ENCODE measurements at places on chromosomes 3 and 15.

GRCh38 chr3:98893740-98894139, 7.8 kb downstream of the DCBLD2 start:
- no peak for DNase-seq

- no peak for DNase-seq
Measured at GRCh38 chr3:166607933-166608521, 770.8 kb upstream of the BCHE start.

DNA sequence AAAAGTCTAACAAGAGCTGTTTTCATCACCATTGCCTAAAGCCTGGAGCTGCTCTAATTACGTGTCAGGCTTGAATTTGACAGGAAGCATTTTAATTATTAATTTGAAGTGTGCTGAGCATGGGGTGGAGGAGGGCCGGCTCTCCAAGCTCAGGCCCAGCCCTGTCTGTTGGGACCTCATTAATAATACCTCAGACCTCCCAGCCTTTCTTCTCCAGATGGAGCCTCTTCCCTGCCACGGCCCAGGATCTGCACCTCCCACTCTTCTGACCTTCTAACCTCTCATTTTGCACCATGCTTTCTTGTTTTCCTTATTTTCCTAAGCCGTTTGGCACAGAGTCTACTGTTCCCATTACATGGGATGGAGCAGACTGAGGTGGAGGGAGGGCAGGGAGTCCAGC, 30.0 kb downstream of the INSYN1 start:
- no peak for DNase-seq

GRCh38 chr3:46609212-46609721, 3.1 kb upstream of the FAM240A start:
- no peak for DNase-seq

DNA sequence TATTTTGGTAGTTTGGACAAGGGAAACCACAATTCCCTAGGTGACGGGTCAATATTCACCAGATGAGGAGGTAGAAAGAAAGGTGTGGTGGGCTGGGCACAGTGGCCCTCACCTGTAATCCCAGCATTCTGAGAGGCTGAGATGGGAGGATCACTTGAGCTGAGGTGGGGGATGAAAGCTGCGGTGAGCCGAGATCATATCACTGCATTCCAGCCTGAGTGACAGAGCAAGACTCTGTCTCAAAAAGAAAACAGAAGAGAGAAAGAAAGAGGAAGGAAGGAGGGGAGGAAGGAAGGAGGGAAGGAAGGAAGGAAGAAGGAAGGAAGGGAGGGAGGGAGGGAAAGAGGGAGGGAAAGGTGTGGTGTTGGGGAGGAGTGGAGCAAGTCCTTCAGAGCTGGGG, 56.1 kb upstream of the RNF7 start:
- no peak for DNase-seq

DNA sequence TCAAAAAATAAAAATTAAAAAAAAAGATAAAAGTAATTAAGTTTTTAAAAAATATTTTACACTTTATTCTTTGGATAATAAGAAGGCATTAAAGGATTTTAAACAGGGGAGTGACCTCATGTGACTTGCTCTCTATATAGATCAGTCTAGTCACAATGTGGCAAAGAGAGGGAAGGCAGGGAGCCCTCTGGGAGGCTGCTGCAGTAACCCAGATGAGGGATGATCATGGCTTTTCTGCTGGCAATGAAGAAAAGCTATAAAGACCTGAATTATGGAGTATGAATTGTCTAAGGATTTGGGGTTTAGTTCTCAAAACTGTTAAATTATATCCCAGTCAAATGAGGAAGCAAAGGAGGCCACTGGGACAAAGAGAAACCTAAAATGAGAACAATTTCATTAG, 58.1 kb downstream of the SUMF1 start:
- no peak for DNase-seq

GRCh38 chr3:188170461-188171459, 16.8 kb downstream of the LPP start:
- DNase-seq = no peak

- no peak for DNase-seq
Measured at GRCh38 chr3:7305561-7305960, 444.6 kb downstream of the GRM7 start.

GRCh38 chr3:109532257-109533216, 195.2 kb upstream of the DPPA4 start:
- peak; percentile 91 for DNase-seq

GRCh38 chr15:60840306-60840702, 361.4 kb upstream of the ICE2 start:
- DNase-seq = peak; percentile 69

- peak; percentile 54 for DNase-seq
Measured at GRCh38 chr3:151011427-151011826, 38.9 kb upstream of the CLRN1 start.

- DNase-seq = no peak
Measured at GRCh38 chr15:57297163-57297593, 79.1 kb upstream of the CGNL1 start.

DNA sequence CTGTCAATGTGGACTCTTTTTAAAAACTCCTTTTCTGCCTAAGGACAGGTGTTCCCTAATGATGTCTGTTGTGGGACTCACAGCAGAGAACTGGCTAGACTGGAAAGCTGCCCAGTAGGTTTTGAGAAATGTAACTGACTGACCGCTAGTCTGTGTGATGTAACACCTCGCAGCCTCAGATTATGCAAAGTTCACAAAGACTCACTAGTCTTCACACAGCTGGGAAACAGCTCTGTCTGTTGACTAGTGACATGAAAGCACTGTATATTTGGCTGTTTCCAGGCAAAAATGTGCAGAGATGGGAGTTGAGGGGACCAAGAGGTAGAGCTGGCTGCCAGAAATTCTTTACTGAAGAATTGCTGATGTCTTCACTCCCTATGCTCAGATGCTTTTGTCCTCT, 10.3 kb downstream of the PDZRN3 start:
- peak; percentile 88 for DNase-seq

- DNase-seq = peak; percentile 53
Measured at GRCh38 chr3:177468816-177469215, 271.5 kb upstream of the TBL1XR1 start.

DNA sequence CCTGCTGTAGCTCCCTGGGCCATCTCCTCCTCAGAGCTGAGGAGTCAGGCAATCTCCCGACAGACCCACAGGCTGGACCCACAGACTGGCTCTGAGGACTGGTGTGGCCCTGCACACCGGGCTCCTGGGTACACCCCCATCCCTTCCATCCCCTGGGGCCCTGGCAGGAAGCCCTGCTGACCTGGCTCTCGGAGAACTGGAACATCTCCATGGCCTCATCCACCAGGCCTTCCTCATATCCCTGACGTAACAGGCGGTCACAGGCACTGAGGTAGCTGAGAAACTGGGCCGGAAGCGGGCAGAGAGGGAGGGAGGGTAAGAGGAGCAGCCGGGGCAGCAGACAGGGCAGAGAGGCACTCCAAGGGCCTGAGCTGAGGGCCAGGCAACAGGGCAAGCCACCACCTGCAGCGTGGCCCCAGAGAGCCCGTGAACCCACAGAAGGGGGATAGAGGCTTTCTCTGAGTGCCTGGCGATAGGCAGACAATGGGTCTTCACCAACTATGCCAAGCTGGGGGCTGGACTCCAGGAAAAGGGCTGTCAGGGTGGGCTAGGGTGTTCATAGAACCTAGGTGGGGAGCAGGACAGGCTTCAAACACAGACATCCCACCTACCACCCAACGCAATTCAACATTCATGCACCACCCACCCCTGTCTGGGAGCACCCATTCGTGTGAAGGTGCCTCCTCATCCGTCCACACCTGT, 17.9 kb downstream of the KBTBD13 start:
- DNase-seq = peak; percentile 19

GRCh38 chr15:53511175-53511574, 248.3 kb downstream of the WDR72 start:
- DNase-seq = no peak

DNA sequence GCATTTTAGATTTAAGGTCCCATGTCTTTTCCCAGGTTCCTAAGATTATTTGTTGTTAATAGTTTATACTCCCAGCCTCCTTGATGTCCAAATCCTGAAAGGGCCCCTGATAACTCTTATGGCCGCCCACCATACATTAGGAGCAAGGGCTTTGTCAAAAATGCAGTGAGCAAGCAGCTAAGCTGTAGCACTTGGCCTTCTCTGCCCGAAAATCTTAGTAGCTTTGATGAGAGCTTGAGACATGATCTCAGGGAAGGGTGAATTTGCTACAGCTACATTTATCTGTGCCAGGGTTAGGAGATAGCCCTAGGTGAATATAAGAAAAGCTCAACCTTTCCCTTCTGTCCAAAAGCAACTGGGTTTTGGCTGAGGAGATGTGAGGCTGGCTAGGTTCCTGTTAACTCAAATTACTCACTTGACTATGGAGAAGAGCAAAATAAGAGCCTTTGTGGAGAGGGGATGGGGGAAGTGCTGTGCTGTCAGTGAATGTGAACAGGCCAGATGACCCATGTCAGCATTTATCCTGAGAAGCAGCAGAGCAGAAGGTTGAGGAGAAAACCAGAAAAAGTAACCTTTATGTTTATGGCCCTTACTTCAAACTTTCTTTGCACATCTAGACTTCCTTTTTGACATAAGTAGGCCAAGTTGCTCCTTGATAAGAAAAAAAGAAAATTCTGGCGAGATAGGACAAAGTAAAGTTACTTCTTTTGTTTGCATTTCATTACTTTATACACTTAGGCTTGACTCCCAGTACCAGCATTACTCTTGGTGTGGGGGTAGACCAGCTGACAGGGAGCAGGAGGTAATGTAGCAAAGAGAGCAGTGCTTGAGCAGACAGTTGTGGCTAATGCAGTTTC, 21.1 kb downstream of the MAPK6 start:
- DNase-seq = peak; percentile 68

GRCh38 chr3:118909763-118910162, 124.9 kb downstream of the IGSF11 start:
- DNase-seq = no peak

DNA sequence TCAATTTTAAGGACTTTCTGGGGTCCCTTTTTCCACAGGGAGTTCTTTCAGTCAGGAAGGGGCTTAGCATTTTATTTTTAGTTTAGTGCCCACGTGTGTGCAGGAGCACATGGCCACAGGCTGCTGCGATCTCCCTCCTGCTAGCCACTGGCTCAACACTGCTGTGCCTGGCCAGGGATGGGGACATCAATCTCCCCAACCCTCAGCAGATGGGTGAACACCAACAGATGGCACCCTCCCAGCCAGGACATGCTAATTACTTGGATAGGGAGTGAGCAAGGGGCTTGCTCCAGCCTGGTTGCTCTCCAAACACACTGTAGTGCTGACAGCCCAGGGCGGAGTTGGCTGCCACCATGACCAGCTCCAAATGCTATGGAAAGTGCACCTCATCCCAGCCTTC, 7.4 kb upstream of the RIOX2 start:
- no peak for DNase-seq

- peak; percentile 15 for DNase-seq
Measured at GRCh38 chr3:21345382-21345976, 405.5 kb downstream of the ZNF385D start.

DNA sequence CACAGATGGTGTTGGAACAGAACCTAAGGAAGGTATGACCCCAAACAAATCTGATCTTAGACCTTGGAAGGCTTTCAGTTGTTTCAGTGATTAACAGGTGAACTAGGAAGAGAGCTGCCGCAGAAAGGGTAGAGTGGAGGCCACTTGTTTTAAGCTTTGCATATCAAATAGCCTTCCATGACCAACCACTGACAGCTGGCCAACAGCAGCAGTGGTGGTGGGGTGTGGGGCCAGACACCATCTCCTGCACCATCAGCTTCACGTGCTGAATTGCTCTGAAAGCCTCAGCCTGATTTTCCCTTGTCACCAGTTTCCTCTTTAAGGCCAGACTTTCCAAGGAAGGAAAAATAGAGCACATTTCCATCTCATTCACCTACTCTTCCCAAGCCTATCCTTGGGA, 16.6 kb upstream of the OSBPL11 start:
- no peak for DNase-seq

GRCh38 chr15:57537488-57538264, 54.0 kb upstream of the MYZAP start:
- DNase-seq = no peak

- no peak for DNase-seq
Measured at GRCh38 chr3:193589129-193589528, 3.9 kb upstream of the OPA1 start.

DNA sequence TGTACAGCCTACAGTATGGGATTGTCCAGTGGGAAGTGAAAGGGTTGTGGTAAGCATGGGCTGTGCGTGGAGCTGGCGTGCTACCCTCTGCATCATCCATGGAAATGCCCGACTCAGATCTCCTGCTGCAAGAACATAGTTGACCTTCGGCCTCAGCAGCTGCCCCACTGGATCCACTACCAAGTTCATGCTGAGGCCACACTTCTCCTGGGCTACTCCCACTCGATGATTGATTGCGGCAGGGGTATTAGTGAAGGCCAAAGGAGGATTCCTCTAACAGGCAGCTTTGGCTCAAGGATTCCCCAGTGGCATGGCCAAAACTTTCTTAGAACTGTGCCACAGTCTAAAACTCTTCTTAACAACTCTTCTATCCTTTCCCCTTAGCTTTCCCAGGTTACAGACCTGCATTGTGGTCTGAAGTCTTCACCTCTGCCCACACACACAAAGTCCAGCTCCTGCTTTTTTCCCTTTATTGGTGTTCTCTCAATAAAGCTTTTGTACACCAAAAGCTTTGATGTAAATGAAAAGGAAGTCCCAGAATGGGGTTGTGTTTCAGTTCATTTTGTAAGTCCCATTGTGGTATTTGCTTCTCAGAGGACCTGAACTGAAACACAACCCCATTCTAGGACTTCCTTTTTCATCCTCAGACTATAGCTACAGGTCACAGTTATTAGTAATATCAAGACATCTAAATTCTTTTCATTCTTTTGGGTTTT, 4.9 kb upstream of the TBC1D5 start:
- no peak for DNase-seq

- DNase-seq = no peak
Measured at GRCh38 chr15:87563869-87564268, 692.7 kb downstream of the NTRK3 start.

DNA sequence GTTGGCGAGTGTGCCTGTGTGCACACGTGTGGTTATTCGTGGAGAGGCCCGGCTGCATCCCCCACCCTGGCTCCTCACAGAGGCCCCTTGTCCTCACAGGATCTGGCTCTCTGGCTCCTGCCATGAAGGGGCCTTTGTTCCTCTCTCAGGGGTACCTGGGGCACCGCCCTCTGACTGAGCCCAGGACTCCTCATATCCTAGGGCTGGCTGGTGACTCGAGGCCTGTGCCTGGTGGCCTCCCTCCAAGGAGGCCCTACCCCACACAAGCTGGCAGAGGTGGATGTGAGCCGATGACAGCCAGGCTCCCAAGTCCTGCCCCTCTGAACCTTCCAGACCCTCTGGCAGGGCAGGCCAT, 10.0 kb downstream of the PRKCD start:
- no peak for DNase-seq

GRCh38 chr3:43224405-43225073, 61.8 kb upstream of the SNRK start:
- DNase-seq = no peak

DNA sequence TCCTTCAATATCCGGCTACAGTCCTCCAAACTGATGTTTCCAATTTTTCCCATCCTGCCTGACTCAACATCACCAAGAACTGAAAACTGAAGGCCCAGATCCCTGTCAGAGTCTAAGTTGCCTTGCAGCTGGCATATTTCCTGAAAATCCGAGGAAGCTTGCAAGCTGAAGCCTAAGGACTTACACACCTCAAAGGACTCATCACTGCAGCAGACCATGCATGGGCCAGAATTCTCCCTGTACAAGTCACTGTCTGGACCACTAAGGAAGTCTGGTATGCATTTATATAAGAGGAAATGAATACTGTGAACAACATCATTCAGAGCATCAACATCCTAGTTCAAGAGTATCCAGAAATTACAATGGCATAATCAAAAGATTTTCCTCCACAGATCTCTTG, 548.8 kb upstream of the MDFIC2 start:
- peak; percentile 88 for DNase-seq
